Lung (tissue), 17 donors: ENCODE measurements at places on chromosomes 1 and 21.
A peak's percentile ranks its signal among the peaks of the same experiment; 100 is the strongest.

- DNase-seq = peak; percentile 96
These were observed 10.3 kb upstream of the LMNA start for GRCh38 chr1:156104065-156104810.

DNA sequence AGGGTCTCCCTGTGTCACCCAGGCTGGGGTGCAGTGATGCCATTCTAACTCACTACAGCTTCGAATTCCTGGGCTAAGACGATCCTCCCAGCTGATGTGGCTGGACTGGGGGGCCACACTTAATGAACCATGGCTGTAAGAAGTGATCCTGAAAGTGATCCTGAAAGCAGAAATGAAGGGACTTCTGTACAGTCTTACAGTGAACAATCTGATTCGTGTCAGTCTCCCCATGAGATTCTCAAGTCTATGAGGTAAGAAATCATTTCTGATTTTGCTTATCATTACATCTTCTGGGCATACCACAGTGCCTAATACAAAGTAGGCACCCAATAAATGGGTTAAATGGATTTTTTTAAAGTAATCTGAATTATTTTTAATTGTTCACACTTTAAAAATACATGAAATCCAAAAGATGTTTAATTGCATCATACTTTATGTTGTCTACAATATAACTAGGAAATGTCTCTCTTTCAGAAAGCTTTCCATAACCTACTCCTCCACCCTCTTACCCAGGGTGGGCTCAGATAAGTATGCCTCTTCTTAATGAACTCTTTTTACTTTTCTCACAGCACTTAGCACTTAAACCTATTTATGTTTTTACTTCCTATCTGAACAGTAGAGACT lies 21.5 kb downstream of the TUT4 start:
- DNase-seq = no peak

- DNase-seq = no peak
These were observed 244.7 kb downstream of the SIPA1L2 start for GRCh38 chr1:232385221-232385620.

- no peak for DNase-seq
These were observed 595 bp upstream of the E2F2 start for GRCh38 chr1:23531562-23532094.

GRCh38 chr1:201625851-201626251 lies 86.9 kb downstream of the NAV1 start:
- no peak for DNase-seq

DNA sequence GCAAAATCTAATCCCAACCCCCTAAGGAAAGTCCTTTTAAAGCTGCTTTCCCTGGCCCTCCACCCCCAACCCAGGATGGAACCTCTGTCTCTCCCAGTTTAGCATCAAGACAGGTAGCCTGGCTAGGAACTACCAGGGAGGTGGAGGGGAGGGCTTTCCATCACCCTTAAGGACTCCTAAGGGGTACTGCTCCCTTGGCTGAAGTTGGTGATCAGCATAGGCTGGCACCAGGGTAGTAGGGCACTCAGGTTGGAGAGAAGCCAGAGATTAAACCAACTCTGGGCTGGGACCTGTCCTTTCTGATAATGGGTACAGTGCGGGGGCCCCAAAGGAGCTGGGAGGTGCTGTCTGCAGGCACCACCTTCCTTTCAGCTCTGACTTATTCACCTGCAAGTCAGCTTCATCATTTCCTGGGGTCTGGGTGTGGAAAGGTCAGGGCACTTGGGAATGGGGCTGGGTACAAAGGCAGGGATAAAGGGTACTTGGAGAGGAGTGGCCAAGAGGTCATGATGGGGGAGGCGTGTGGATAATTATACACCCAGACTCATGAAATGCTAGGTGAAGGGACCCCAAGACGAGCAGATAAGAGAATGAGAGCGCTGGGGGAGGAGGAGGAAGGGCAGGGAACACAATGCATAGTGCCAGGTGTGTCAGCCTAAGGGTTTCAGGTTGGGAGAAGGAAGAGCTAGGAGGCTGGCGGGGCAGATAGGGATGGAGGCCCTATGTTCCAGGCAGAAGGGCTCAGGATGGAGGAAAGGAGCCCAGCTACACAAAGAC lies 1.2 kb downstream of the ARHGEF2 start:
- DNase-seq = no peak

GRCh38 chr1:23273450-23274133 lies 56.3 kb upstream of the HTR1D start:
- peak; percentile 23 for DNase-seq

GRCh38 chr1:156752843-156753482 lies 1.5 kb upstream of the HDGF start:
- DNase-seq = peak; percentile 68

DNA sequence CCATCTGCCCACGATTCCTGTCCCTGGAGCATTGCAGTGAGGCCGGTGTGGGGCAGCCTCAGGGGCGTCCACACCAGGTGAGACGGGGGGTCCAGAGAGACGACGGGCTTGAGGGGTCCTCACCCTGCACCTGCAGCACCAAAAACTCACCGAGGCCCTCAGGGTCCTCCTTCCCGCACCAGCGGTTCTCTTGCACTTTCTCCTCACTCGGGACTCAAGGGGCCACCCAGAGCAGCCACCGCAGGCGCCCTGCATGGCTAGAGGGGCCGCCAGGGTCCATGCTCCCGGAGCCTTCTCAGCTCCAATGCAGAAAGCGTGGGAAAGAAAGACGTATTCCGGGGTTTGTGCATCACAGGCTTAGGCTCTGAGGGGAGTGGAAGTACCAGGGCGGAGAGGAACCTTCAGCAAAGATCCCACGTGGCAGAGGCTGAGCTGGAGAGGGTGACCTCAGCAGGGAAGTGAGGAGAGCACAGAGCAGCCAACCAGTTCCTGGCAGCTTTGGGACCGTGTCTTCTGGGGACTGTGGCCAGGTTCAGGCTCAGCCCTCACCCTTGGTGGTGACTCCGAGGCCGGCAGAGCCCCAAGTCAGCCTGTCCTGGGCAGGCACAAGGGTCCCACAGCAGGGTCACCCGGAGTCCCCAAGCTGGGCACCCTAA lies 19.5 kb upstream of the COL6A2 start:
- no peak for DNase-seq

DNA sequence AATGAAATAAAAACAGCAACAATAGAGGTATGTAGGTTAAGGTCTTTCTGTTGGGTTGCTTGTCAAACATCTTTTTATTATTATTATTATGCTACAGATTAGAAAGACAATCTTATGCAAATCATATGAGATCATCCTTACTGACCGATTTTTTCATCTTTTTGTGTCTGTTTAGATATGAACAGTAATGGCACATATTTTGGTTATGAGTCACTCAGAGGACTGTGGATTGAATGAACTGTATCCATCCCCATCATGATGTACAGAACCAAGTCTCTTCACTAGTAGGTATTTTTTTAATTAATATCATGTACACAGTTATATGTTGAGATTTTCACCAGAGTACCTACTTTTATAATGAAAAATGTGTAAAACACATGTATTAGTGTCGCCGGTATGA lies 159.1 kb downstream of the CHRM3 start:
- no peak for DNase-seq

- no peak for DNase-seq
These were observed 5.9 kb downstream of the TTC39A start for GRCh38 chr1:51324251-51325010.

GRCh38 chr1:245001252-245001651 lies 136.9 kb upstream of the HNRNPU start:
- DNase-seq = no peak

GRCh38 chr21:32442566-32443318 lies 30.2 kb downstream of the EVA1C start:
- DNase-seq = no peak

DNA sequence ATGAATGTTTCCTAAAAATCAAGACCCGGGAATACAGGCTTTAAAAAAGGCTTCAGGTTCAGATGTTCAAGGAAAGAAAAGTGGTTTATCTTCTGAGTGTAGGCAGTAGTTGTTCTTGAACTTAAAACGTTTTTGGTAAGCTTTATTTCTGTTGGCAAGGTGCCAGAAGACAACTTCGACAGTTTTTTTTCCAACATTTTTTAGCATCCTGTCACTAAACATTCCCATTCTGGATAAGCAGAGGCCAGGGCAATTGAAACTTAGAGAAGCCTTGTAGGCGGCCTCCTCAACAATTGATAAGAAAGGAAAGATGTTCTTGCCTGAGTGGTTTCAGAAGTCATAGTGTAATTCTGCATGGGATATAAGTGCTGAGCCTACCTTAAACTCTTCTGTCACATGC lies 66.7 kb downstream of the PATJ start:
- DNase-seq = no peak

- DNase-seq = no peak
These were observed 332.4 kb upstream of the ZP4 start for GRCh38 chr1:238223076-238223640.

GRCh38 chr1:31038360-31038759 lies 27.2 kb downstream of the PUM1 start:
- no peak for DNase-seq

- DNase-seq = no peak
These were observed 37.2 kb downstream of the ACTA1 start for GRCh38 chr1:229396585-229397206.

DNA sequence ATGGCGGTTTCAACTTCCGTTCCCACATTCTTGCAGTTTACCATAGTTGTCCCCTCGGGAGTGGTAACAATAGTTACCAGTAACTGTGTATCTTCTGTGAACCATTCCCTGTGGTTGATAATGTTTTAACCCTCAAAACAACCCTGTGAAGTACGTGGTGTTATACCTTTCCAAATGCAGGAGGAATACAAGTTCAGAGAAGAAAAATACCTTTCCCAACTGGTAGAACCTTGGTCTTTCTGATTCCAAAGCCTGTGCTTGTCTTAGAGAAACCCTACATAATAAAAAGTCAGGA lies 789 bp downstream of the BTF3L4 start:
- no peak for DNase-seq

DNA sequence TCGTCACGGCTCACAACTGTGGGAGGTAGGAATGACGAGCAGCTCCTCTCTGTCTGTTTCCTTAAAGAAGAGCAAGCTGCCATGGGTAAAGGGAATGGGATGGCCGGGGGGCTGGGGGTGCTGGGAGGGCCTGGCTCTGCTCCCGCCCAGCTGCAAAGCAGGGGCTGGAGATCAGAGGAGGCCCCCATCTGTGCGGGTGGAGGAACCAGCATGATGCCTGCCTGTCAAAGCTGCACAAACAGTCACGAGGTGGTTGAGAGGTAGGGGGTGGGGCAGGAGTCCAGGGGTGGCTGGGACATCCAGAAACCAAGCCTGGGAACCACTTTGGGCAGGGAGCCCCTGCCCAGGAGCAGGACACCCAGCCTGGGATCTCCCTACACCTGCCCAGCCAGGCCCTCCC lies 12.6 kb downstream of the SLC41A1 start:
- no peak for DNase-seq

- peak; percentile 22 for DNase-seq
These were observed 414.1 kb upstream of the ESRRG start for GRCh38 chr1:217137210-217137881.

GRCh38 chr1:93768380-93768863 lies 86.8 kb upstream of the BCAR3 start:
- DNase-seq = no peak

GRCh38 chr1:2459757-2460156 lies 16.3 kb upstream of the PLCH2 start:
- peak; percentile 84 for DNase-seq

DNA sequence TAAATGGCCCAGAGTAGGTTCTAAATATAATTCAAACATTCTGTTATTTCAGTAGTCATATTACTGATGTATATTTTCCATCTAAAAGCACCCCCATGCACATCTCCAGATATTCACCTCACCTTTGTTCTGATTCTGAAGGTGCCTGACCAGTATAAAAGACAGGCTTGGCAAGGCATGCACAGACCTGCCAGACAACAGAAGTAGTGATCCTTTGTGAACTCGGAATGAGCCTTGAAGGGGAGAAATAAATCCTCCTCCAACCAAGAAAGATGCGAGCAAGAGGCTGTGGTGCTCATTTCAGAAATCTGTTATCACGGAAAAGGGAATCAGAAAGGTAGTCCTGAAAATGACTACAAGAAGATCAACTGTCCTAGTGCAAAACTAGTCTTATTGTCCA lies 287.3 kb downstream of the VAV3 start:
- no peak for DNase-seq

DNA sequence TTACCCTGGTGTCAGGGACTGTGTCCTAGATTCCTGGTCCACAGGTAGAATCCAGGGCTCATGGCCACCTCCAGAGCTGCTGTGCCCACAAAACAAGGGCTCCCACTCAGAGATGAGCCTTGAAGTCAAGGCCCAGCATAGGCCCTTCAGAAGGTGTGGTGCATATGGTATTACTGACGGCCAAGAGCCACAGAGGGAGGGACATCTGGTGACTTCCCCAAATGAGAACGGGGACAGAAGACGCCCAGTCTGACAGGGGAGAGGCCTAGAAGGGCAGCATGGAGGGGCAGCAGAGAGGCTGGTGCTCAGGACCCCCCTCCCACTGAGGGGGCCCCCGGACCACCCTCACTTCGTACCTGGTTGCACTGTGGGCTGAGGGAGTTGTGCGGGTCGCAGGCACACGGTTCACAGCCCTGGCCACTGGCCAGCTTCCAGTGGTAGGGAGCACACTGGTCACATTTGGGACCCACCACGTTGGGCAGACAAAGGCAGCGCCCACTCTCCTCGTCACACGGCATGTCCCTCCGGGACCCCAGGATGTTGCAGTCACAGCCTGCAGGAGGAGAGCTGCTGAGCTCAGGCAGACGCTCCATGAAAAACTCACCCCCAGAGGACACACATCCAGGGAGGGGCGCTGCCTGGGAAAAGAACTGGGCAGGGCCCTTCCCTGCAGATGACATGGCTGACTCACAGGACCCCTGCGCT lies 25.0 kb downstream of the LAMB3 start:
- no peak for DNase-seq

GRCh38 chr1:23657659-23658275 lies 33.8 kb upstream of the RPL11 start:
- peak; percentile 52 for DNase-seq

- no peak for DNase-seq
These were observed 43.5 kb upstream of the TTLL7 start for GRCh38 chr1:84042461-84042860.

GRCh38 chr21:33762803-33763581 lies 120.7 kb downstream of the ITSN1 start:
- no peak for DNase-seq

DNA sequence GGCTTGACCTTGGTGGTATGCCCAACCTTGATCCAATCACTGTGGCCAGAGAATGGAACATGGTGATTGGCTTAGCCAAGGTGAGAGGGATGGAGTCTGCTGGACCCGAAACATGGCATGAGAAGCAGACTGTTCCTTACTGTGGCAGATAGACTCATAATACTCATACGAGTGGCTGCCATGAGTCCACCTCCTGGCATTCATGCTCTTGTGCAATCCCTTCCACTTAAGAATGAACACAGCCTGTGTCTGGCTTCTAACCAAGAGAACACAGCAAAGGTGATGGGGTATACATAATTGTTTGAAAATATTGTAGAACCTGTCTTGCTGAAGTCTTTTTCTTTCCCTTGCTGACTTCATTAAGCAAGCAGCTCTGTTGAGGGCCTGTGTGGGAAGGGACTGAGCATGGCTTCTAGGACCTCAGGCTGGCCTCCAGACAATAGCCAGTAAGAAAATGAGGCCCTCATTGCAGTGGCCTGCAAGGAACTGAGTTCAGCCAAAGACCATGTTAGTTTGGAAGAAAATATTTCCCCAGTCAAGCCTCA lies 85.9 kb downstream of the ZNF281 start:
- no peak for DNase-seq
